Upper lobe of left lung (tissue), 6 donors: ENCODE measurements at places on chromosomes 16 and 17.
A peak's percentile ranks its signal among the peaks of the same experiment; 100 is the strongest.

DNA sequence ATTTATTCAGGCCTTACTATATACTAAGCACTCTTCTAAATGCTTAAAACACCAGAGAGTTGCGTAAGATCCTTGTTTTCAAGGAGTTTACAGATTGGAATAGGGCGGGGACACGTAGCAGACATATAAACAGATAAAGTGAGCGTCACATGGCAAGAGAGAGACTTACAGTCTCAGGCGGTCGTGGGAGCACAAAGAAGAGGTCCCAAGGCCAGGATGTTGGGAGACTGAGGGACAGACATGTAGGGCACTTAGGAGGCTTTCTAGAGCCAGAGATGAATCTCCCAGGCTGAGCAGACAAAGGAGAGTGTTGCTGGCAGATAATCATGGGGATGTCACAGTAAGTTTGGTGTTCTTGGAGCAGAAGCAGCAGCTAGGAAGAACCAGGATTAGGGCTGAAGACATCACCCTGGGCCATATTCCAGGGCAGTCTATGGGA, 119.1 kb upstream of the ANKFN1 start:
- DNase-seq = no peak

GRCh38 chr17:43018008-43018853, 4.0 kb downstream of the VAT1 start:
- no peak for DNase-seq

GRCh38 chr17:80291691-80292487, 31.2 kb downstream of the RNF213 start:
- no peak for DNase-seq

- DNase-seq = no peak
Observed at GRCh38 chr17:62867303-62867702, 59.2 kb upstream of the MARCHF10 start.

DNA sequence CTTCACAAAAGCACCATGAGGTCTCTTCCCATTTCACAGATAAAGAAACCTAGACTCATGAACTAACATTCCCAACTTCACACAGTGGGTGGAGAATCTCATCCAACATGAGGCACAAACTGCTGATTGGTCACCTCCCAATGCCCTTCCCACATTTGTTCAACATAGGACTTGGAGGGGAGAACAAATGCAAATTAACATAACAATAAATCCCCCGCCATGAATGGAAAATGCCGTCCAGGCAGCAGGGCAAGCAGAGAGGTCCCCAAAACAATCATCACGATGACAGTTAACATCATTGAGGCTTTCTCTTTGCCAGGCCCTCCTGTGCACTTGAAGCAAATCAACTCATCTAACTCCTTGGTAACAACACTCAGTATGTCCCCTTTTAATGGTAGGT, 185.3 kb downstream of the TMEM132E start:
- no peak for DNase-seq

- DNase-seq = no peak
Observed at GRCh38 chr17:75159196-75160031, 5.1 kb upstream of the JPT1 start.

GRCh38 chr17:45361976-45362375, 45.2 kb upstream of the MAP3K14 start:
- no peak for DNase-seq

DNA sequence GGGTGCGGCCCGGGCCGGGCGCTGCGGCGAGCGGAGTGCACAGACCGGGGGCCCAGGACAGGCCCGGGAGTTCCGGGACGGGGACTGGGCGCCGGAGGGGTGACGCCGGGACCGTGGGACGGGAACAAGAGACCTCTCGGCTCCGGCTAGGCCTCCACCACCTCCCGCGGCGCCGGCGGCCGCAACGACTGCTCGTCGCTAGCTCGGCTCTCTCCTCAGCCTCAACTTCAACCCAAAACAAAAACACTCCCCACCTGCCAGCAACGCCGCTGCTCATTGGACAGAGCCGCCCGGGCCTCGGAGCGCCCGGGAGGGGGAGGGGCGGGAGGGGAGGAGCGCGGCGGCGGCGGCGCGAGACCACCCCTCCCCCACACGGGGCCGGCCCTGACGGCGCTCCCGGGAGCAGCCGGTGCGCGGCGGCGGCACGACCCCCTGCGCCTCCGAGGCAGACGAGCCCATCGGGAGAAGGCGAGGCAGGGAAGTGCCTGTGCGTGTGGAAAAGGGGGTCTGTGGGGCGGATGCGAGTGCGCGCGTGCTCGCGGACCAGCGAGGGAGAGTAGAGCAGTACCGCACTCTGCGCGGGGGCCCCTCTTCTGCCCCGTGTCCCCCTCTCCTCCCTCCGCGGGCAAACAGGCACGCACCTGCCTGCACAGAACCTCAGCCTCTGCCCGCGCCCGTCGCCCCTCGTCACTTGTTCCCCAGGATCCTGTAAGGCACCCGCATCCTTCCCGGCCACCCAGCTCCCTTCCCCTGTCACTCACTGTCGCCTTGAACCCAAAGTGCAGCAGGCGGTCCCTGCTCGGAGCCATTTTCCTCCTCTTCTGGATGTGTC, at the start of gene FBXL20:
FBXL20 (minus strand) TSS at position 215 of the 832 bp plus-strand sequence. CDS start 224 bp downstream, outside the sequence.
- DNase-seq = peak; percentile 94

DNA sequence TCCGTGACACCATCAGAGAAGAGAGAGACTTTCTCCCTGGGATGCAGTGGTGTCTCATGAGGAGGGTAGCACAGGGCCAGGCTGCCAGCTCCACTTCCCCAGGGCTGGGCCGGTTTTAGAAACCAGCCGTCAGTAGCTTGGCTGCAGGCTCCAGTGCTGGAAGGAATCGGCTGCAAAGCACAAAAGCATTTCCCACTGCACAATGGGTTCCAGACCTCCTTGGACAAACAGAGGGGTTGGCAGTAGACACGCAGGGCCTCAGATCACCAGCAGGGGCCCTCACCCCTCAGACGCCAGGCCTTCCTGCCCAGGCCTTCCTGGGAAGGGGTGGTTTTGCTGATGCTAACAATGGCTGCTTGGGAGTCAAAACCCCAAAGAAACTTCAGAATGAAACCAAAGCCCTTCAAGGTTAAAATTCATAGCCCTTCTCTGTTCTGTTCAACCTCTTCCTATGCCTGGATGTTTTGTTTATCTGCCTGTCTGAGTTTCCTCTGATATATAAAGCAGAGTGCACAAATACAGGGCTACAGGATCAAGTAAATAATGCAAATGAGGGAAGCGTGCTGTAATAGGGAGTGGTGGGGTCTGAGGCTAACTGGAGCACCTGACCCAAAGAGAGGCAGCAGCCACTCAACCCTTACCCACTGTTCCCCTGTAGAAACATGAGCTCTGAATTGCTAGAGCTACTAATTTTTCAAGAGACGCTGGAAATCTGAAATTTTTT, 26.2 kb downstream of the TEKT5 start:
- DNase-seq = peak; percentile 29

DNA sequence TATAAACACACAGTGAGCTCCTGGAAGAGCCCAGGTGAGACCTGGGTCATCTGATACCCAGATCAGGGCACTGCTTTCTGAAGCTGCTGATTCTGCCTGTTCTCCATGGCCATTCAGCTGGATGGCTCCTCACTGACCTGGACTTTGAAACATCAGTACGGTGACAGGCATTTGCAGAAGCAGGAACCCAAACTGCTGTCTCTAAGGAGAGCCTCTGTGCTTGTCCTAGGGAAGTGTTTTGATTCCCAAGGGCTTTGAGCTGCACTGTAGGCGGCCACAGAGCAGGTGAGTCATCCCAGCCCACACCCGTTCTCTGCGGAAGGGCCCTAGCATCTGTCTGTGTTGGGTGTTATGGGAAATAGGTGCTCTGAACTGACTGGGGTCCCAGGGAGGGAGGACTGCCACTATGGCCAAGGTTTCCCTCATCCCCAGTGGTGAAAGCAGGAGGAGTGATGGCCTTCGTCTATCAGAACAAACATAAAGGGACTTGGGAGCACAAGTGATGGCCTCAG, 60.7 kb upstream of the ADCY9 start:
- no peak for DNase-seq

- DNase-seq = no peak
Observed at GRCh38 chr16:84087466-84088151, 29.1 kb downstream of the MBTPS1 start.

- DNase-seq = no peak
Observed at GRCh38 chr17:10737168-10737622, 7.4 kb upstream of the TMEM220 start.

GRCh38 chr17:81541123-81541522, 11.0 kb downstream of the FAAP100 start:
- no peak for DNase-seq

- peak; percentile 35 for DNase-seq
Observed at GRCh38 chr17:55726440-55726839, 3.8 kb upstream of the TMEM100 start.

DNA sequence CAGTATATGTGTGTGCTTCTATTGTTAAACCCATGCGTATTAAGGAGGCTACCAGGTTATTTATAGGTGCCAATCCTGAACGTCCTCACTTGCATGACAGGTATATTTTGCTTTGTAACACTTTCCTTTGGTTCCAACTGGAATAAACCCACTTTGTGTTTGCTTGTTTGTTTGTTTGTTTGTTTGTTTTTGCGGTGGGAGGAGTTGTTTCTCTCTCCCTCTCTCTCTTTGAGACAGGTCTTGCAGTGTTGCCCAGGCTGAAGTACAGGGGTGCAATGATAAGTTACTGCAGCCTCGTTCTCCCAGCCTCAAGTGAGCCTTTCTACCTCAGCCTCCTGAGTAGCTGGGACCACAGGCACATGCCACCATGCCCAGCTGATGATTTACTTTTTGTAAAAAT, 28.7 kb downstream of the NACA2 start:
- no peak for DNase-seq

- no peak for DNase-seq
Observed at GRCh38 chr17:64460955-64461354, 12.0 kb downstream of the MILR1 start.

GRCh38 chr17:76046064-76046463, 19.0 kb upstream of the EVPL start:
- no peak for DNase-seq

DNA sequence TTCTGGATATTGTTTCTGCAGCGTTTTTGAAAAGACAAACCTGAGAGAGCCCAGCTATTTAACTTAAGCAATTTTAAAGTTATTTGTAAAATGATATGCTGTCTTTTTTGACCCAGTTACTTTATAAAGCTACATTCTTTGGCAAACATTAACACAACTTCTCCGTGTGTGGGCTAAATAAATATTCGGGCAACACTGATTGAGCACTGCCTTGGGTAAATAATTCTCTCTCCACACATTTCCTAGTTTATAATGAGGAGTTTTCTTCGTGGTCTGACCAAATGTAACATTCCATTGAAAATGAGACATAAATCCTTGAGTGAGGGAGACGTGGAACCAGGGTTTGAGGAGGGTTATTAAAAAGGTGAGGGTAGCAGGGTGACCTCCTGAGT, 142.8 kb downstream of the WWOX start:
- no peak for DNase-seq
